ENCODE measurements at places on chromosomes 7 and 10.
A peak's percentile ranks its signal among the peaks of the same experiment; 100 is the strongest.

DNA sequence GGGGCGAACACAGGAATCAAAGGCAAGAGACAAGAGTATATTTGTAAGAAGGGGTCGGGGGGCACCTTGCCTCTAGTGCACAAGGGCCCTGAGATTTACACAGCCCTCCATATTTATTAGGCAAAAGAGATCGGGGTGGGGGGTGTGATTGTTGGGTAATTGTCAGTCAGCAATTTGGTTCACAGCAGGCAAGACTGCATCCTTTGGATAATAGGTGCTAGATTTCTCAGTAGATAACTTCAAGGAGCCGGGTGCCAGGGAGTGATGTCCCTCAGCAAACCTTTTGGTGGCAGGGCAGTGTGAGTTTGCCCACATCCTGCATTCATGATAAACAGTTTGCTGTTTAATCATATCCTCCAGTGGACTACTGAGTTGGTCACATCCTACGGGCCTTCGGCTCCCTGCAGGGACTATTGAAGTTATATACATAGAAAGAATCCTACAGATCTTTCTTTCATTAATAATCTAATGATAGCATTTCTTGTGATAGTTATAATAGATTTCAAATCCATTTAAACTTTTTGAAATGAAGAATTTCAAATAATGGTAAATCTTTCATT is 178.5 kb downstream of the GNAI1 start:
- DNase-seq = no peak

GRCh38 chr10:51964630-51965029 is 265.2 kb upstream of the CSTF2T start:
- DNase-seq = no peak

- DNase-seq = no peak
These were observed 33.4 kb upstream of the C1GALT1 start for GRCh38 chr7:7148798-7149481.

GRCh38 chr7:97601931-97602457 is 129.9 kb upstream of the TAC1 start:
- DNase-seq = no peak

- DNase-seq = no peak
These were observed 14.9 kb downstream of the HIPK2 start for GRCh38 chr7:139762886-139763285.

- DNase-seq = peak; percentile 36
These were observed 488 bp downstream of the EIF4H start for GRCh38 chr7:74174606-74175082.

- no peak for DNase-seq
These were observed 175.5 kb upstream of the KLF6 start for GRCh38 chr10:3960496-3960895.

- DNase-seq = peak; percentile 23
These were observed 17.2 kb downstream of the AP5Z1 start for GRCh38 chr7:4792537-4793126.

- DNase-seq = no peak
These were observed 9.0 kb upstream of the CFTR start for GRCh38 chr7:117470777-117471176.

DNA sequence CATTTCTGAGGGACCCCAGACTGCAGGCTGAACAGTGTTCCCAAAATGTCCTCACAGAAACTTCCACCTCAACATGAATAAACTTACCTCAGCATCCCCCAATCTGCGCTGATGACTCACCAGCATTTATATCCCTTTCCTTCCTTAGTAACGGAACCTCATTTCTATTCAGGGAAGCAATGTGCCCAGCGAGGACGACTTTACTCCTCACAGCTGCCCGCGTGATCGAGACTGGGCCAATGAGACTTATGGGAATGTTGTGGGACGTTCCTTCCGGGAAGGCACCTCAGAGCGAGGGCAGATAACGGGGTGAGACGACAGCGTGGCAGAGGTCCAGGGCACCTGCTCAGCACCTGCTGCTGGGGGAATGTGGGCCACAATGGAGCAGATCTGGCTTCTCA is 73.1 kb upstream of the CAMK2B start:
- no peak for DNase-seq

- DNase-seq = no peak
These were observed 313.2 kb upstream of the KCND2 start for GRCh38 chr7:119959811-119960210.

DNA sequence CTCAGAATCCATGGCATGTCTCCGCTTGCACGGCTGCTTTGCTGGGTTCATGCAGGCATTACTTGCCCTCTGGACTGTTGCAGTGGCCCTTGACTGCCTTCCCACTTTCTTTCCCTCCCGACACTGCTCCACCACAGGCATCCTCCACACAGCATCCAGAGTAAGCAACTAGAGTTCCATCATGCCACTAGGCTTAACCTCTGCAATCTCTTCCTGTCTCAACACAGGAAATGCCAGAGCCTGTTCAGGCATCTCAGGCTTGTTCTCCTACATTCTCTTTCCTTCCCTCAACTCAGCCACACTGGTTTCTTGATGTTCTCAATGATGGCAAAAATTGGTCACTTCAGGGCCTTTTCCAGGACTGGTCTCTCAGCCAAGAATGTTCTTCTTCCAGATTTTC is 284.5 kb upstream of the KLF6 start:
- no peak for DNase-seq

DNA sequence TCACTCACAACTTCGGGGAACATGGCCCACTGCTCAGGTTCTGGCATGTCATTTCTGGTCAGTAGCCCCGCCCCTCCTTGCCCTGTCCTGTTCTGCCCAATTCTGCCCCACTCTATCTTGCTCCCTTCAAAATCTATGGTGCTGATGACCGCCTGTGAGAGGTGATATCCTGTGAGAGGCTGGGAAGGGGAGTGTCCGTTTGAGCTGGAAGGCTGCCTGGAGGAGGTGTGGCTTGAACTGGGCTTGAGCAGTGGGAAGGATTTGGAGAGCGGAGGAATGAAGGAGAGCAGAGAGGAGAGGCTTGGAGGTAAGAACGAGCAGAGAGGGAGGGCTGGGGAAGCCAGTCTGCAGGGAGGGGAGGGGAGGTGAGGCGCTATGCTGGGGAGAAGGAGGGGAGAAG is 145.3 kb downstream of the RPS24 start:
- DNase-seq = no peak

DNA sequence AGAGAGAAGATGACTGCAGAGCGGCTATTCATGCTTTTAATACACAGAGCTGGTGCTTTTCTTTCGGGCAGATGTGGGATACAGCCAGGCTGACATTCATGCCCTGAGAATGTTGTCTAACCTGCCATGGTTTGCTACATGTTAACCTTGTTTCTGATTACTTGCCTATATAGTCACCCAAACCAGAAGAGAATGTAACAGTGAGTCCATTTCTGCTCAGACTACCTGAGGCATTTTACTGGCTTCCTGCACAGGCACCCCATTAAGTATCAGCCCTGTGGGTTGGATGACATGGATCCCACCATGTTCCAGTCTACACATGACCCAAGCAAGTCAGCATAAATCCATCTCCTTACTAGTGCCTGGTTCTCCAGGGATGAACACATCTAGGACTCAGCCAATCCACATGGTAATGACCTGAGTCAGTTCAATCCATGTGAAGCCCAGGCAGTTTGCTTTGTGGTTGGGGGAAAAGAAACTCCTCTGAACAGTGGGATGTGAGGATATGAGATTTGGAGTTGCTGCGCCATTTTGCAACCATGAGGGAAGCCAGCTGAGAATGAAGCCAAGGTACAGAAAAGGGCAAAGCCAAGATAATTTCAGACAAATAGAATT is 55.7 kb upstream of the MKX start:
- no peak for DNase-seq

- no peak for DNase-seq
These were observed 181.1 kb downstream of the PTPN20 start for GRCh38 chr10:47092376-47092775.

- DNase-seq = no peak
These were observed 463.9 kb downstream of the PARD3 start for GRCh38 chr10:34351161-34351560.

DNA sequence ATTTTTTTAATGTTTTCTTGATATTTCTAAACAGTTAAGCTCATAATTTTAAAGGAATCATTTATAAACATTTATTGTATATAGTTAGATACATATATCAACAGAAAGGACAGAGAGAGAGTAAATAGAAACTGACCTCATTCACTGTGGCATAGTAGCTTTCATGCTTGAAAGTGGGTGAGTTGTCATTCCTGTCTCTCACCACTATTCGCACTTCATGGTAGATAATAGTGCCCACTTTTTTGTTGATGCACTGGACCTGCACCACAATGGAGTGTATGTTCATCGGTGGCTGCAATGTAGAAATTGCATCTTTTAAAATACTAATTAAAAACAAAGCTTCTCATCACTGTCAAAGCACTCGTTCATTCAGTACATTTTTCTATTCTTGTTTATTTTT is 432.0 kb downstream of the PCDH15 start:
- DNase-seq = no peak

- no peak for DNase-seq
These were observed 18.9 kb downstream of the LMOD2 start for GRCh38 chr7:123674399-123675180.

DNA sequence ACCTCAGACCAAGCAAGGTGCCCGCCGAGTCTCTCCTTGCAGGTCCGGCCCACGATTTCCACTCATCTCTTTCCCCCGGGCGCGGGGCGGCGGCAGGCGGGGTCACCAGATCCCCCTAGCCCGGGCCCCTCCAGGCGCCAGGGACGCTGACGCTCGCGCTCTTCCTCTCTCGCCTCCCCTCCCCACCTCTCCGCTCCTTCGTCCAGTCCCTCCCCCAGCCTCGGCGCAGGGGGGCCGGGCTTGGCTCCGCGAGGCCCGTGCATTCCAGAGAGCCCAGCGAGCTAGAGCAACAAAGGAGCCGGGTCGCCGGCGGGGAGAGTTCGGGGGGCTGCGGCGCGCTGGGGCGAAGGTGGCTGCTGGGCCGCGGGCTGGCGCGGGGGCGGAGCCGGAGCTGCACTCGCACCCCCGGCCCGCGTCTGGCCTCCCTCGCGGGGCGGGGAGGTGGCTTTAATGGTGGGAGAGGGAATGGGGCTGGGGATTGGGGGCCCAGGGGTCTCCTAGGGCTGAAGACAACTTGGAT is at the start of gene SMO:
Gene SMO (plus strand): TSS at position 262 of the 520 bp plus-strand sequence. CDS start 519 bp downstream, outside the sequence.
- no peak for DNase-seq

- DNase-seq = no peak
These were observed 12.6 kb upstream of the FGFR2 start for GRCh38 chr10:121610798-121611323.

GRCh38 chr10:100109670-100110069 is 28.0 kb upstream of the CPN1 start:
- no peak for DNase-seq
